GM12878 (cell line): ENCODE measurements at places on chromosomes 4 and X. TPM values are rescaled to one million over a fixed set of nuclear protein-coding genes. Genes with fewer than 3 reads are reported as not detected.

- no peak for DNase-seq
Observed at GRCh38 chr4:80489798-80490197, 154.3 kb downstream of the CFAP299 start.

DNA sequence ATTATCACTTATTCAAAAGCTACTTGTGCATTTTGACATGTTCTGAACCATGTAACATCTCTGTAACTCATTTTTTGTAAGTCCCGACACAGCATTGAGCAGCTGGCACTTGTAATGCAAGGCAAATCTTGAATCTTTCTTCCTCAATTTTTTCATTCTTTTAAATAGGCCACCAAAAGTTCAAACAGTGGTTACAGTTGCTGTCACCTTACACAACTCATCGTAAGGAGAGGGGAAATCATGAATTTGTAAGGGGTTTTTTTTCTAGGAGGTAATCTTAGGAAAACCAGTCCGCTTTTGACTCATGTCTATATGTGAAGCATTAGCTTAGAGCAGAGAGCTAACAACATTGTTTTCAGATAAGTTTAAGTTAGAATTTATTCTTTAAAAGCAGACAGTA lies 124.5 kb downstream of the PDLIM5 start:
- no peak for DNase-seq

- no peak for DNase-seq
Observed at GRCh38 chr4:2423695-2424094, 4.9 kb downstream of the CFAP99 start.

DNA sequence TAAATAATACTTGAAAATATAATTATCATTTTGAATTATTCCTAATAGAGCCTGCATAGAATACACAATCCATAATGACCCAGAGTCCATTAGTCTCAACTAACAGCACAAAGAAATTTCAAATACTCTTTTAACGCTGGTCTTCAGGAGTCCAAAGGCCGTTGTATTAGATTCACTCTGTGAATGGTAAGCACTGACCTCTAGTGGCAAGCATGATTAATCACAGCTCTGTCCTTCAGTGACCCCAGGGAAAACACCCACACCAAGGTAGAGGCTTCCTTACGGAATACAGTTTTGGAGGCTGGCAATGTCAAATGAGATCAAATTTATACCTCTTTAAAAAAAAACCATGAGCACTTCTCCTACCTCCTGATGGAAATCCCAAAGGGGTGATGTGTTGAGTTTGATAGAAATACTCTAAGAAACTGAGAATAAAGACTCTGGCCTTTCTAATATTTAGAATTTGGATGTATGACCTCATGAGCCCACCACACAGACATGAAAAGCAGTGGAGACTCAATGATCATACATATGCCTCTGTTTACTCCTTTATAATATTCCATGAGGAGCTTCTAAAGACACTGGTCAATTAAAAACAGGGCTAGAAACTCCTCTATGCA lies 147.2 kb upstream of the DKK2 start:
- peak; percentile 3 for DNase-seq

Gene IL1RAPL1
- not detected in 2 replicates for polyA plus RNA-seq

DNA sequence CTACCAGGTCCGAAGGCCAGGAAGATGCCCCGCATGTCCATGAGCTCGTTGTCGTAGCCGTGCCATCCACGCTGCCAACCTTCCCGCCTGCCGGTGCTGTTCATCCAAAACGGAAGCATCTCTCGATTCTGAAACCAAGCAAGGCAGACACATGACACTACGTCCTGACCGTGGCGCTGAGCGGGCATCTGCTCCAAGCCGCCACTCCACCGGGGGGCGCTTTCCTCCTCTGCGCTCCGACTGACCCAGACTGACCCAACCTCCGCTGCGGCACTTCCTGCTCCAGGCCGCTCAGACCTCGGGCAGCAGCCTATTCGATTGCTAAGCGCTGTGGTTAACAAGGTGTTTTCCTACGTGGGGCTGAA lies 120.5 kb downstream of the ENPP6 start:
- no peak for DNase-seq

DNA sequence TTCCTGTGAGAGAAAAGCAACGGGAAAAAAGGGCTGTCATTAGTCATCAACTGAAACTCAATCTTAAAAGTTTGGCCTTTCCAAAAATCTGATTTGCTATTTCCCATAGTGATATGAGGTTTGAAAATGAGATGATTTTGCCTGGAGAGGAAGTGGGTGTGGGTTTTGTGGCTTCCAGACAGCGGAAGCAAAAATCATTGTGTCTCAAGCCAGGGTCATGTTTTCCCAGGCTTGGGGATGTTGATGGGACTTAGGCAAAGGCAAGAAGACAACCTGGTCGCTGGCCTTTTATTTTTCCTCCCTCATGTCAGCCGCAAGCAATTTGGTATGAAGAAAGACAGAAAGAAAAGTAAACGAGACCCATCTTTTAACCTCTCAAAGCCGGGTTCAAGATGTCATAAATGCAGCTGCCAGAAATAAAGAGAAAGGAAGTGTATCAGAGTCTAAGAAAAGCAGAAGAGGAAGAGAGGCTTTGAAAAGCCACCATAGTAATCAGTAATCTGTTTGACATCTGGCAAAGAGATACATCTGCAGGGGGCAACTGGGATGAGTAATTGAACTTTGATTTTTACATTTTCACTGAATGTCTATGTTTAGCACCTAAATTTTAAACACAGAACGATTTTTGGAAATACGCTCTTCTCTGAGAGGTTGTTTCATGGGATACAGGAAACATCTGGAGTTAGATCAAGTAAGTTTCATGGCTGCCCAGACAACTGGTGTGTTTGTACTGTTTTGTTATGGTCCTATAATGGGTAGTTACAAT lies 521.6 kb upstream of the SLIT2 start:
- no peak for DNase-seq

DNA sequence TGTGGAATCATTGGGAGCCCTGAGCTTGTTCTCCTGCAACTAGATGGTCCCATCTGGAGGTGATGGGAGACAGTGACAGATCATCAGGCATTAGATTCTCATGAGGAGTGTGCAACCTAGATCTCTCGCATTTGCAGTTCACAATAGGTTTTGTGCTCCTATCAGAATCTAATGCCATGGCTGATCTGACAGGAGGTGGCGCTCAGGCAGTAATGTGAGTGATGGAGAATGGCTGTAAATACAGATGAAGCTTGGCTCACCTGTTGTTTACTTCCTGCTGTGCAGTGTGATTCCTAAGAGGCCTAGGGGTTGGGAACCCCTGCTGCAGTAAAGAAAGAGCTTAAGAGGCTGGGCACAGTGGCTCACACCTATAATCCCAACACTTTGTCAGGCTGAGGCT lies 42.2 kb upstream of the PUDP start:
- no peak for DNase-seq

GRCh38 chr4:12519426-12519825 lies 964.7 kb downstream of the RAB28 start:
- no peak for DNase-seq

Gene F11
- not detected in 2 replicates for polyA plus RNA-seq

DNA sequence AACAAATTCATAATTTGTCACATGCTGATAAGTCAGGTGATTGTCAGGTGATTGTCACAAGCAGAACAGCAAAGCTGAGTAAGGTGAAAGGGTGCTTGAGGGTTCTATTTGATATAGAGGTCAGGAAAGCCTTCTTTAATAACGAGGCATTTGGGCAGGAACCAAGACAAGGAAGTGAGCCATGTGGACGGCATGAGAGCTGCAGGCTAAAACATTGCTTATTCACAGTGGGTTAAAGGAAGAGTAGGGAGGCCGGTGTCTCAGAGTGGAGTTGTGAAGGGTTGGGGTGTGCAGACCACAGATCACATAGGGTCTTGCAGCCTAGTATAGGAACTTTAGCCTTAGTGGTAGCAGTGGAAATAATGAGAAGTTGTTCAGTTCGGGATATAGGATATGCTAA lies 31.3 kb upstream of the CYP2U1 start:
- DNase-seq, result no peak

DNA sequence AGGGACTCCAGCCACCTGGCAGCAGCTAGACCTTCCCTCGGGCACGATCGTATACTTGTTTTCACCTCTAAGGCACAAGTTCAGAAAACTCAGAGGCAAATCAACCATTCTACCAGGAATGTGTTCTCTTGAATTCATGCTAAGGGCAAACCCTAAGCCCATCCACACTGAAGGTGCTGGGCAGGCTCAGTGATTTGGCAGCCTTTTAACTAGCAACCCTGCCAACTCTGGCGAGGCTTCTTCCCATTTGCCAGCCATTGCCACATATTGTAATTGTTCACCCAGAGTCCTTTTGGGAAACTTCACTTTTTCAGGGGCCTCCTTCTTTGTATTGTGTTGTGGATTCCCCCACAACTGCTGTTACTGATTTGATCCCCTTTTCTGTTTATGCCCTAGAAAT lies 298.6 kb upstream of the LDB2 start:
- no peak for DNase-seq
